Urothelium cell line (cell line): ENCODE measurements at places on chromosomes 3 and 15.

- no peak for DNase-seq
Measured at GRCh38 chr3:133283958-133284807, 115.7 kb upstream of the BFSP2 start.

DNA sequence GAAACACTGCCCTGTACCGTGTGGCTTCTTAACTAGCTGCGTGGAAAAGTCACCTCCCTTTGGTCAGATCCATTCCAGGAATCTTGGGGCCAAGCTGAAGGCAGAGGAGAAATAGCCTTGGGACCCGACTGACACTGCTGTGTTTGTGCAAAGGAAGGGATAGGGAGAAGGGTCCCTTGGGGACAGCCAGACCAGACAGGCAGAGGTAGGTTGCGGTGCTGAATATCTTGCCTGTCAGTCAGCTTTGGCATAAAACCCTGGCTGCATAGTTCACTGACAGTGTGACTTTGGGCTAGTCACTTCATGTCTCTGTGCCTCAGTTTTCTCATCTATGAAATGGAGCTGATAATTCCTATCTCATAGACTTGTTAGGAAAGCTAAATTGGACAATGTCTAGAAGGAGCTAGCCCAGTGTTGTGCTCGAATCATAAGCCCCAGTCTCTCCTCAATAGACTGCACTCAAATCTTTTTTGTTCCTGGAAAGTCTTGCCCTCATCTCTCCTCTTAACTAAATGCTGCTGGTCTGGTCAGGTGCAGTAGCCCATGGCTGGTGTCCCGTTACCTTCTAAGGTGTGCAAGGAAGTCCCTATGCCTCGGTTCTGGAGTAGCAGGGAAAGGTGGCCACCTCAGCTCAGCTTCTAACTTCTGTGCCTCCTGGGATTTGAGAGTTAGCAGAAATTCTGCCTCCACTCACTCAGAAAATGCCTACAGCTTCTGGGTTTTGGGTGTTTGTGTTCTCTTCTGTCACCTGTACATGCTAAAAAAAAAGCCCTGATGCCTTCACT is 25.8 kb downstream of the FGD5 start:
- no peak for DNase-seq

DNA sequence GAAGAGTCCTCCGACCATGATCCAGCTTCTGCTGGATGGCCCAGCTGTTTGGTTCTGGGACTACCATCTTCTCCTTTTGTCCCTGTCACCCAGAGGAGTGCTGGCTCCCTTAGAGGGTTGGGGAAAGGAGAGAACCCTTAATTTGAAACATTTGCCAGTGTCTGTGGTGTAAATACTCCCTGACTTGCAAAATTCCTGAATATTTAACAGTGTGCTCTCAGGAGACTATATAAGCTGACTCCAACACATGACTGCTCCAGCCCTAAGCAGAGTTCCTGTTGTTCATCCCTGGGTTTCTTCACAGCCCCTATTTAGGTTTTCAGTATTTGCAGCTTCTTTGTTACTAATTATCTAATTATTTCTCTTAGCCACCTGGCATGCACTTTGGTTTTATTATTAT is 133.1 kb downstream of the CPNE4 start:
- DNase-seq, result no peak

GRCh38 chr3:122755491-122755890 is 38.1 kb downstream of the HSPBAP1 start:
- DNase-seq, result no peak

DNA sequence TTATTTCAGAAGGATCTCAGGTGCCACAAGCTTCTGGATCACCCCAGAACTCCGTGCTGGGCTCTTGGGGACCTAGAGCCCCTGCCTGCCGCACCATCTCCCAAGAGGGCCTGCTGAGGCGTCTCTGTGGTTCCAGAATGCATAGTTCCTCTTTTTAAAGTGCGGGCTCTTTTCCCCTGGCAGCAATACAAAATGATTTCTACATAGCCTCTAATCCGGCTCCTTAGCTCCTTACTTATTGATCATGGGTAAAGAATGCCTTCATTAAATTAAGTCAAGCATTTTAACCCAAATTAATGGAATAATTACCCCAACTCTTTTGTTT is 121.9 kb downstream of the ATP10A start:
- no peak for DNase-seq

DNA sequence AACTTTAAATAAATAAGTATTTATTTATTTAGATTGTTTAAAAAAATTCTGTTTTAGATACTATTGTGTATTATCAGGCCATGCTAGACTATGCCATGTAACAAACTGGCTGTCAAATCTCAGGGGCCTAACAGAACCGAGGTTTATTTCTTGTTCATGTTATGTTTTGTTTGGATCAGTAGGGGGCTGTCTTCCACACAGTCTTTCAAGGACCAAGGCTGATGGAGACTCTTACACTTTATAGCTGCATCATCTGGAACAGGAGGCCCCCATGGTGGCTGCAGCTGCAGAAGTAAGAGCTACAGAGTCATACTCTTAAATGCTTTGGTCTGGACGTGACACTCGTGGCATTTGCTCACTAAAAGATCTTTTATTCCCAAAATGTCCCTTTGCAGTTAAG is 33.0 kb upstream of the ARL14 start:
- no peak for DNase-seq
